ENCODE measurements at places on chromosomes 7 and 10.

- no peak for DNase-seq
These were observed 147.6 kb upstream of the AOAH start for GRCh38 chr7:36871863-36872262.

GRCh38 chr7:12685550-12685949 is 1.9 kb upstream of the ARL4A start:
- DNase-seq = peak; percentile 88

DNA sequence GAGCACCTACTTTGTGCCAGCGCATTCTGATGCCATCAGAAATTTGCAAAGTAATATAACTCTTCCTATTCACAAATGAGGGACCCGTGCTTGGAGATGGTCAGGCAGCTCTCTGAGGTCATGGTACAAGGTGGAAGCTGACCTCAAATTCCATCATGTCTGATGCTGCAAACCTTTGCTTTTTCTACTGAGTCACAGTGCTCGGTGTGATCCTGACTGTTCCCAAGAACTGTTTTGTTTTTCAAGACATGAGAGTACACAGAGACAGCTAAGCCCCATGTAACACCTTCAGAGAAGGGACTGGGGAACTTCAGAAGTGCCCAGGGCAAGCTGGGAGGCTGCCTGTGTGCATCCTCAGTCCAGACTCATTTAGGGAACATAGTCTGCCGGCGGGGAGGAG is 111.3 kb downstream of the FRMD4A start:
- DNase-seq = no peak

GRCh38 chr10:33145451-33146188 is 187.6 kb upstream of the ITGB1 start:
- no peak for DNase-seq

- DNase-seq = no peak
These were observed 81.0 kb upstream of the GNA12 start for GRCh38 chr7:2924866-2925840.

DNA sequence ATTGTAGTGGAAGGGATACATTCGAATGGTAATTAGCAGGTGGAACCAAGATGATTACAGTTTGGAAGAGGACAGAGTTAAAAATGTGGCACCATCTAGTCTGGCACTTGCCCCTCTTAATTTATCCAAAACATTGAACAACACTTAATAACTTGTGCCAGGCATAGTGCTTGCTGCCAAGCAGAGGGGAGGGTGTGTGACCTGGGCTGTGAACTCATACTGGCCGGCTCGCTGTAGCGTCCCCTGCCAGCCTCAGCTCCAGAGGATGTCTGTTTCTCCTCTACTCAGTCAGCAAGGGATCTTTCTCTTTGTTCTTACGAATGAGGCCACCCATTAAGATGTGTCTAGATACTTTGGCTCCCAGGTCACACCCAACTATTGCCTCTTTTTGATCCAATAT is 179.4 kb upstream of the INHBA start:
- no peak for DNase-seq

DNA sequence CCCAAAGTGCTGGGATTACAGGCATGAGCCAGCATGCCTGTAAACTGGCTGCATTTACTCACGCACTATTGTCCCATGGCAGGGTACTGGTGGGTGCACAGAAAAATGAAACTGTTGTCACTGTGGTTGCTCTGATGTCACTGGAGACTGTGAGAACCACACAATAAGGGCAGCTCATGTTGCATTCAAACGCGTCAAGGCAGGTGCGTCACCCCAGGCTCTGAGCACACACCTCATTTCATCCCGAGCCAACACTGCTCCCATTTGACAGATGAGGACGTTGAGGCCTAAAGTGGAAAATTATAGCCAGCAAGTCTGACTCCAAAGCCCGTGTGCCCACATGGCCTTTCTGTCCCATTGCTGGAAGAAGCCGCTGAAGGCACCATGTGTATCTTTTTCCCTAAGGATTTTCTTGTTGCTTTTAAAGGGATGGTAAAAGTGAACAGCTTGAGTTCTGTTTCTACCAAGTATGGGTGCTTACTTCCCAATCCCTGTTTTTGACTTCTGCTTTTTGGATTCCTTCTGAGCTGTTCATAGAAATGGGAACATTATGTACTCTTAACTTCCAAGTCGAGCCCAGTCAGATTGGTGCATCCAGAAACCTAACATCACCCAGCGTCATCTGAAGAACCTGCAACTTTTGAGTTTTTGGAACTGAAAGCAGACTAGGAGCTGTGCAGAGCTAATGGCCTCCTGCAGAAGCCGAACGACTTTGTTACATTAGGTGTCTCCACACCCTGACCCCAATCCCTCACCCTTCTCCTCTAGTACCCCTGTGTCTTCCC is 60.1 kb upstream of the CARD11 start:
- no peak for DNase-seq

- no peak for DNase-seq
These were observed 122.0 kb downstream of the MICU1 start for GRCh38 chr10:72503694-72504438.

- DNase-seq = no peak
These were observed 192.1 kb downstream of the LRMDA start for GRCh38 chr10:75623310-75624093.

DNA sequence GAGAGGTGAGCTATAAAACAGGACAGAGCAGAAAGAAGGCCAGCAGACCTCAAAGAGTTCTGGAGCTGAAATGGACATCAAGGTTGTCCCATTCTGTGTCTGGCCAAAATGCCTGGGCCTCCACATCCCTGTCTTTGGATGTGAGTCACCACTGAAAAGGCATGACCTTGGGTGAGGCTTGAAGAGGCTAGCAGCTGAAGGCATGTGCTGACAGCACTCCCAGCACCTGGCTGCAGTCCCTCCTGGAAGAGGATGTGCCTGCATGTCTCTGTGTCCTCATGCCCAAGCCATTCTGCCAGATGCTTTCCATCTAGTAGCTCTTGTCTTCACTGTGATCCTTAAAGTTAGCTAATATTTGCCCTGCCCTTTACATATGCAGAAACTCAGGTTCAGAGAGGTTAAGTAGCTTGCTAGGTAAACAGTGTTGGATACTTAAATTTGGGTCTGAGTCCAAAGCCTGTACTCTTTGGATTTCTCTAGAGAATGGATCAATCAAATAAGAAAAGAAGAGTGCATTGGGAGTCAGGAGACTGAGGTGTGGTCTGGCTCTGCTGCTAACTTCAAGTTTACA is 35.8 kb downstream of the HECW1 start:
- no peak for DNase-seq

Measured in GM23338 (cell line).